Activated CD4-positive, alpha-beta T cell treated with anti-CD3 and anti-CD28 coated beads for 36 hours (primary cell): ENCODE measurements at places on chromosomes 1 and 21. TPM values are rescaled to one million over a fixed set of nuclear protein-coding genes. Genes with fewer than 3 reads are reported as not detected.
A peak's percentile ranks its signal among the peaks of the same experiment; 100 is the strongest.

The NID1 gene
- total RNA-seq = 0.07 TPM

GRCh38 chr1:12150456-12151200, 16.2 kb upstream of the TNFRSF1B start:
- no peak for DNase-seq
- peak overlapping the region; percentile 85 for H3K27ac ChIP-seq
- no peaks in the 10 kb centered on the region for H3K27me3 ChIP-seq
- H3K4me3 ChIP-seq = peak overlapping the region; percentile 48
- peaks cover 86% of the 10 kb centered on the region for H3K4me1 ChIP-seq
- peaks cover 14% of the 10 kb centered on the region for H3K36me3 ChIP-seq

The FOXD3 gene
- not detected for total RNA-seq

DNA sequence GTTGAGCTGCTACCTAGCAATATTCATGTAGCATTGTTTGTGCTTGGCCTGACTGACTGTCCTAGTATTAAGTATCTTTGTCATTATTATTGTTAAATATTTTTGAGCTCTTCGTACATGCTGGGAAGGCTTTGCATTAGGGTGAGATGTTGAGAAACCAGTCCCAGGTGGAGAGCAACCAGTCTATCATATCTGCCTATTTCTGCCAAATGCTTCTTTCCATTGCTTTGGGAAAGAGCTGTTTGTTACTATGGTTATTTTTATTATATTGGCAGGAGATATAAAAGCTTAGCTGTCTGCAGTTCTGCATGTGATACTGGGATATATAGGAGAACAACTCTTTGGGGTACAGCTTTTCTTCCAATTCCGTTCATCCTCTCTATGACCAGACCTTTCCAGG, 85.1 kb downstream of the CLDN17 start:
- peaks cover 10% of the 10 kb centered on the region for H3K27me3 ChIP-seq
- no peak for DNase-seq
- H3K36me3 ChIP-seq = no peaks in the 10 kb centered on the region
- no peaks in the 10 kb centered on the region for H3K4me1 ChIP-seq

GRCh38 chr1:170414989-170415709, 116.8 kb upstream of the GORAB start:
- H3K4me1 ChIP-seq = no peaks in the 10 kb centered on the region
- no peak overlapping the region for H3K4me3 ChIP-seq
- no peak overlapping the region for H3K27ac ChIP-seq
- DNase-seq = no peak
- no peaks in the 10 kb centered on the region for H3K36me3 ChIP-seq

DNA sequence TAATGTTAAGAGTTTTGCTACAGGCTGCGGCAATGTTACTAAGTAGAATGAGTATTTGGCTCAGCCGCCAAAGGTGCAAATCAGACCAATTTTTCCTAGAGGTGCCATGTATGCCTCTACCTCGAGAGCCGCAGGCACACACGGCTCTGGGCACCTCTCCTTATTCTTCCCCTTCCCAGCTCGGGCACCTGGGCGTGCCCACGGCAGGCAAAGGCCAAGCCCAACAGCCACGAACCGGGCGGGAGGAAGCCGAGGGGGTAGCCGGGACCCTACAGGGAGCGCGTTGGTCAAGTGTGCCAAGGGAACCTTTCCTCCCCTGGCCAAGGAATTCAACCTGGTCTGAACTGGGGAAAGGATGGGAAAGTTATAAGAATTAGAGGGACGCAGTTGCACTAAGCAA, 31.0 kb downstream of the LRRC3 start:
- peaks cover 5% of the 10 kb centered on the region for H3K4me1 ChIP-seq
- no peak for DNase-seq
- no peak overlapping the region for H3K27ac ChIP-seq
- no peaks in the 10 kb centered on the region for H3K27me3 ChIP-seq
- H3K4me3 ChIP-seq = peak overlapping the region; percentile 62
